Thyroid gland (tissue), 4 donors: ENCODE measurements at places on chromosomes 7 and 10. TPM values are rescaled to one million over a fixed set of nuclear protein-coding genes. Genes with fewer than 3 reads are reported as not detected.

DNA sequence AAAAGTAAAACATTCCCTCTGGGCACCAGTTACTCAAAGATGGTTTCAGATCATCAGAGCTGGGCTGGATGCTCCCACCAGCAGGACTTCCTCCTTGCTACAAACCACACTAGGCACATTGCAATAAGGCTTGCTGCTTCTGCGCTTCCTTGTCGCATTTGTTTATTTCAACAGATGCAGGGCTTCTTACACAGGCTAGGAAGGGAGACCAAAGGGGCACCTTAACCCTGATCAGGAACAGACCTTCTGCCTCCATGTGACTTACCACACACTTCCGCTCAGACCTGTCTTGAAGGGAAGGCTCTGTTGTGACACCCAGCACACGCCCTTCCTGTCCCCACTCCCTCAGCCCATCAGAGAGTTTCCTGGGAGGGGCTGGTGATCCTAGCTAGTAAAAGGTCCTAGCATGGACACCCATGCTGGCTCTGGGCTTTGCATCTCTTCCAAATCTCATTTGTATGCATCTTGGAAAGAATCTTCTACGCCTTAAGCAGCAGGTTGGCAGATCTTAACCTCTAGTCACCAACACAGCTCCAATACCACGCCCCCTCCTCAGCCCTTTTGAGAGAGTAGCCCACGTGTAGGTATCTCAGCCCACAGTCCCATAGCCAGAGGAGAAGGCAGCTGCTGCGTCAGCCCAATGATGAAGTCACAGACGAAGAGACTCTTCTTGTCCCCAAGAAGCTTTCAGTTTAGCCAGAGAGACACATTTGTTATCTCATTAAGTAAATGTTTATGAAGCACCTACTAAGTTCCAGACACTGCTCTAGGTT is 47.1 kb upstream of the SVIL start:
- no peak for DNase-seq
- no peaks in the 10 kb centered on the region for H3K27me3 ChIP-seq
- H3K27ac ChIP-seq, result peak overlapping the region; percentile 15
- H3K36me3 ChIP-seq, result no peaks in the 10 kb centered on the region
- no peak overlapping the region for H3K4me3 ChIP-seq

The PHKG1 gene
- total RNA-seq, result 3.5 TPM

The C7orf33 gene
- total RNA-seq, result not detected

- no peak overlapping the region for H3K27ac ChIP-seq
- H3K36me3 ChIP-seq, result no peaks in the 10 kb centered on the region
- peaks cover 34% of the 10 kb centered on the region for H3K4me1 ChIP-seq
- DNase-seq, result no peak
- H3K4me3 ChIP-seq, result no peak overlapping the region
These were observed 23.7 kb upstream of the C10orf105 start for GRCh38 chr10:71743089-71743838.

DNA sequence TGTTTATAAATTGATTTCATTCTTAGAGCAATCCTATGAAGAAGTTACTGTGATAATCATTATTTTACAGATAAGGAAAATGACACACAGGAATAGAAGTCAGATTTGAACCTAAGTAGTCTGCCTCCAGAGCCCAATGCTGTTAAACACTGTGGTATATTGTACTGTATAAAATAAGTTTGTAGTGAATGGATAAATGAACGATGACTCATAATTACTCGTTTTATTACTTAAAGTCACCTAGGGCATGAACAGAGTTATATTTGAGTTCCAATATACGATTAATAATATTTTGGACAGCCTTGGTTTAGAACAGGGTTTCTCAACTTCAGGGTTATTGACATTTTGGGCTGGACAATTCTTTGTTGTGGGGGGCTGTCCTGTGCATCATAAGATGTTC is 7.8 kb upstream of the BTRC start:
- H3K36me3 ChIP-seq, result no peaks in the 10 kb centered on the region
- H3K27ac ChIP-seq, result no peak overlapping the region
- H3K27me3 ChIP-seq, result no peaks in the 10 kb centered on the region
- no peak for DNase-seq

- H3K27ac ChIP-seq, result no peak overlapping the region
- no peaks in the 10 kb centered on the region for H3K4me1 ChIP-seq
- H3K4me3 ChIP-seq, result no peak overlapping the region
- H3K36me3 ChIP-seq, result peaks cover 9% of the 10 kb centered on the region
- H3K27me3 ChIP-seq, result no peaks in the 10 kb centered on the region
These were observed 93.6 kb downstream of the NKX6-2 start for GRCh38 chr10:132692311-132692710.

GRCh38 chr7:40658729-40659128 is 523.9 kb downstream of the SUGCT start:
- H3K36me3 ChIP-seq, result no peaks in the 10 kb centered on the region
- no peaks in the 10 kb centered on the region for H3K4me1 ChIP-seq
- H3K4me3 ChIP-seq, result no peak overlapping the region
- no peak for DNase-seq

GRCh38 chr7:45897042-45897690 is 8.9 kb downstream of the IGFBP1 start:
- no peak overlapping the region for H3K4me3 ChIP-seq
- DNase-seq, result peak; percentile 19
- no peak overlapping the region for H3K27ac ChIP-seq
- H3K27me3 ChIP-seq, result no peaks in the 10 kb centered on the region
- no peaks in the 10 kb centered on the region for H3K36me3 ChIP-seq
